ENCODE measurements at places on chromosomes 5 and 9.

- DNase-seq, result no peak
Observed at GRCh38 chr9:99436616-99437015, 214.5 kb downstream of the SEC61B start.

- DNase-seq, result peak; percentile 76
Observed at GRCh38 chr9:70420441-70421271, 6.2 kb upstream of the KLF9 start.

DNA sequence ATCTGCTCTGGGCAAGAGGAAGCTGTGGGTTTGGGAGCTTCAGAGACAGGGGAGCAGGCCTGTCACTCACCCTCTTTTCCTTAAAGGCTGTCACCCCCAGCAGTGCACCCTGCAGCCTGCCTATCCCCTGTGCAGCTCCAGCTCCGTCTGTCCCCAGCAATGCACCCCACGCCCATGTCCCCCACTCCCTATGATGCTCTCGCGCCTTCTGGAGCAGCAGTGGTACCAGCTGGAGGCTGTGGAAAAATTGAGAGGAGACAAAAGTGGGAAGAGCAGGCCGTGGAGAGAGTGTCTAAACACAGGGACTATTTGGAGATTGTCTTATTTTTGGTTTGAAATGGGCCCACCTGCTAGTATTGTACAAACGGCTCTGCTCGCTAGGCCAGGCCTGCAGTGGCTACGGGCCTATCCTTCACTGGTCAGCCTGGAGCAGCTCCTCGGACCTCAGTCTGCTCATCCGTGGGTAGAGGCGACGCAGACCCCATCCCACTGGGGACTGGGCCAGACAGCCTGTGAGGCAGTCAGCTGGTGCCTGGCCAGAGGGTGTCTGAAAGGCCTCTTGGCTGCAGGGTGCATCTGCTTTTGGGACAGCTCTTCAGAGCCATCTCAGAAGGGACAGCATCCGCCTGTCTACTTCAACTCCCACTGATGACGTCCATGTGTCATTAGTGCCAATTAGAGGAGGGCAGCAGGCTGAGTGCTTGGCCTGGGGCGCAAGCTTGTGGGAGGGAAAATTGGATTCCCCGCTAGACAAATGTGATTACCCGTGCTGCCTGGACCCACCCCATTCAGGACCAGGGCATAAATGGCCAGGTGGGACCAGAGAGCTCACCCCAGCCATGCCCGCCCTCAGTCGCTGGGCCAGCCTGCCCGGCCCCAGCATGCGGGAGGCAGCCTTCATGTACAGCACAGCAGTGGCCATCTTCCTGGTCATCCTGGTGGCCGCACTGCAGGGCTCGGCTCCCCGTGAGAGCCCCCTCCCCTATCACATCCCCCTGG is at the start of gene DBH:
Gene DBH, plus strand, starts transcription at position 831 of the 999 bp plus-strand sequence. Its CDS starts 9 bp downstream, at position 840.
- no peak for DNase-seq

GRCh38 chr5:68266457-68266856 is 50.9 kb downstream of the PIK3R1 start:
- no peak for DNase-seq

DNA sequence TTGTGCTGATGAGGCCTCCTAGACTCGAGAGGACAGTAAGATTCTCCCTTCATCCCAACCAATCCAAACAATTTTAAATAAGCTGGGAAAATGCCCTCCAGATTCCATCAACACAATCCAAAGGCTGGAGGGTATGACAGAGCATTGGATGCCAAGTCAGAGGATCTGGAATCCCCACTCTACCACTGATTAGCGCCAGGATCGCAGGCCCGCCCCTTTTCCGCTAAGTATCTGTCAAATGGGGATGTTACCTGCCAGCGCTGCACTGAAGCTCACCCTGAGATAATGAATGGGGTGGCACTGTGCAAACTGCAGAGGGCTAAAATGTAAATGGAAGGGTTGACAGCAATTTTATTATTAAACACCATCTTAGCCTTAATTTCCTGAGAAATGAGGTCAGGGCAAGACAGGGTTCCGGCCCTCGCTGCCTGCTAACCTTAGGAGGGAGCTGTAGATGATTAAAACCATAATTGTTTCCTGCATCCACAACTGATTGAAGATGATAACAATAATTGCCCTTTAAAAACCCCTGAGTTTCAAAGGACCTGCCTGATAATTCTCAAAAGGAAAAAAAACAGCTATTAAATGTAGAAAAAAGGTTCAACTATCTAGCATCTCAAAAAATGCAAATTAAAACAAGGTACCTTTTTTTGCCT is 31.6 kb upstream of the GABBR2 start:
- no peak for DNase-seq

DNA sequence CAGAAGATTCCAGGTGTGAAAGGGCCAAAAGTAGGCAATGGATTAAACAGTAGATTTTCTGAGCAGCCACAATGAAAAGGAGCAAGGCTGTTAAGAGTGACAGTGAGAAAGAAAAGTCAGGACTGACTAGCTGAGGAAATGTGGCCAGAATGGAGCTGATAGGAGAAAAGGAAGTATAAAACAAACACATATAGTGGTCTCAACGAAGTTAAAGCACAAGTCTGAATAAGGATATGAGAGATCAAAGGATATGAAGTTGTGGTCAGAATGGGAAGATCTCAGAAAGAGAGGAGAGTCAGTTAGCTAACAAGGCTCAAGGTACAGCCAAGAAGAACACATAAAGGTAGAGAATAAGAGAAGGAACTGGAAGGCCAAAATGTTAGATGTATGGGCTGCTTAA is 39.9 kb downstream of the FNIP1 start:
- no peak for DNase-seq
